ENCODE measurements at places on chromosomes 5 and 9. TPM values are rescaled to one million over a fixed set of nuclear protein-coding genes. Genes with fewer than 3 reads are reported as not detected.
A peak's percentile ranks its signal among the peaks of the same experiment; 100 is the strongest.

DNA sequence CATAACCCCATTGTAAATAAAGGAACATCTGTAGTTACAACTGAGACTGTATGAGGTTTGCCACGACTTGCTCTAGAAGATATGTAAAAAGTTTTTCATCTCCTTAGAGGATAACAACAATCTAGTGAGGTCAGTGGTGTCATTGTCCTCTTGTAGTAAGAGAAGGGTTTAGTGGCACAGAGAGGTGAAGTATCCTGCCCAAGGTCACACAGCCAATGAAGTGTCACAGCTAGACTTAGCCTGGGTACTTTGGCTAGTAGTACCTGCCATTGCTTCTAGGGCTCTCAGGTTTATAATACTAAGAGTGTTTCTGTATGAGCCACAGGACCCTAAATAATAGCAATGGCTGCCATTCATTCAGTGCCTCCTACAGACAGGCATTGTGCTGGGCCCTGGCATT is 13.8 kb downstream of the CCDC180 start:
- no peaks in the 10 kb centered on the region for H3K27me3 ChIP-seq
- H3K27ac ChIP-seq, result no peak overlapping the region
- no peaks in the 10 kb centered on the region for H3K4me1 ChIP-seq
- DNase-seq, result no peak
- H3K4me3 ChIP-seq, result no peak overlapping the region

GRCh38 chr5:137481596-137481995 is 17.5 kb downstream of the SPOCK1 start:
- H3K4me1 ChIP-seq, result no peaks in the 10 kb centered on the region
- DNase-seq, result no peak
- no peak overlapping the region for H3K4me3 ChIP-seq

WNT8A gene
- not detected for total RNA-seq

DNA sequence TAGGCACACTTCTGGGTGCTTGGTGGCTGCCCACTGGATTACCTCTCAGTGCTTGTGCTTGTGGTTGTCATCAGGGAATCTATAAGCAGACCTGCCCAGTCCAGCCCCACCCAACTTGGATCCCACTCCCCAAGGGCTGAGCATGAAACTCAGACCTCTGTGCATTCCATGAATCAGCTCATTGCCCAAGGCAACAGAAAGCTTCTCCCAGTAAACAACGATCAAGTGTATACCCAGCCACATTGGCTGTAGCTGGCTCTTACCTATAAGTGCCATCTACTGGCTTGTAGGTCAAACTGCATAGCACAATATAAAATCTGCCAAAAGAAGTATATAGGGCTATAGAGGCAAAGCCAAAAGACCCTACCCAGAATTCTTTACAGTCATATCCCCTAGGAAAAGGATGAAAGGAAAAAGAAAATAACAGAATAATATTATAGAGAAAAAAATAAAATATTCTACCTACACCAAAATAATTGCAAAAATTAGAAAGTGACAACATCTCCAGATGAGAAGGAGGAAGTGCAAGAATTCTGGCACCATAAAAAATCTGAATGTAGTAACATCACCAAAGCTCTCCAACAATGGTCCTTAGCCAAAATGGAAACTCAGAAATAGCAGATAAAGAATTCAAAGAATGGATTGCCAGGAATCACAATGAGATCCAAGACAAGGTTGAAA is 321.0 kb upstream of the TRPC7 start:
- H3K27me3 ChIP-seq, result peaks cover 11% of the 10 kb centered on the region
- H3K27ac ChIP-seq, result no peak overlapping the region
- DNase-seq, result no peak
- no peaks in the 10 kb centered on the region for H3K4me1 ChIP-seq

GRCh38 chr9:16625811-16626210 is 244.7 kb downstream of the BNC2 start:
- no peaks in the 10 kb centered on the region for H3K36me3 ChIP-seq
- no peak for DNase-seq
- H3K4me1 ChIP-seq, result peaks cover 75% of the 10 kb centered on the region
- H3K27me3 ChIP-seq, result no peaks in the 10 kb centered on the region
- peak overlapping the region; percentile 37 for H3K4me3 ChIP-seq

ARL14EPL gene
- total RNA-seq, result not detected

DNA sequence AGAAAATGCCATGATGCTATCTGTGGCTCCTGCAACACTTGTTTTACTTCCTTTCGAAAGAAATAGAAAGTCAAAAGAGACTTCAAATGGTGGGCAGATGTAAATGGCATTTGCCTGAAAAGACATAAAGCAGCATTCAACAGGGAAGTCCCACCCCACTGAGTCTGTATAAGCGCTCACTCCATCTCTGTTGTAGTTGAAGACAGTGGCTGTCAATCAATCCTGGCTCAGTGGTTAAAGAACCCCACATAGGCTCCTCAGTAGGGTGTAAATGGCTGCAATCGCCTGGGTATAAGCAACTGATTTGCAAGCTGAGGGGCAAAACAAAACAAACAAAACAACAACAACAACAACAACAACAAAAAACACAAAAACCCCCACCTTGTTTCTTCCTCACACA is 158.7 kb downstream of the EFNA5 start:
- H3K4me3 ChIP-seq, result no peak overlapping the region
- H3K27me3 ChIP-seq, result no peaks in the 10 kb centered on the region
- no peak for DNase-seq

DNA sequence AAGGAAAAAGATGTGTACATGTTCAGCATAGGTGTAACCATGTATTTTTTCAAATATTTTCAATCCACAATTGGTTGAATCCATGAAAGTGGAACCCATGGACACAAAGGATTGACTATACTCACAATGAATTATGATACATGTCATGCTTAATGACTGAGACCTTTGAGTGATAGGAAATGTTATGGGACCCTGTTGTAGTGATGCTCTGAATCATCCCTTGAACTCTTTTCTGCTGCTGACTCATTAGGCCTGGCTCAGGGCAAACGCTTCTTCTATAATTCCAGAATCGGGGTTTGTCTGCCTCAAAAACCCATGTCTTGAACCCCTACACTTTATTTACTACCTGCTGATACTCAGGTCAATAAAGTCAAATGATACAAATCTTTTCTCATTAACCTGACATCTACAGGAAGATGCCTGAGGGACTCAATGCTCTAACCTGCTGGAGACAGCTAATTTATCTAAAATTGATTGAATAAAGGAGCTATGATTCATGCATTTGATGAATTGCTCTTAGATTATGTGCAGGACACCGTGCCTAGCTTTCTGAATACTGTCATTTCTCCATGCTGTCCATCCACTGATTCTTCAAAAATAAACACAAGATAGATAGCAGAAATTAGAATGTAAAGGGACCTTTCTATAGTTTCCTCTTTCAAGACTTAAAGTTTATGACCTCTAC is 260.1 kb downstream of the PRELID2 start:
- no peak for DNase-seq
- no peaks in the 10 kb centered on the region for H3K27me3 ChIP-seq

GARIN3 gene
- total RNA-seq, result not detected

GRCh38 chr5:115337882-115338281 is 41.4 kb upstream of the CCDC112 start:
- H3K36me3 ChIP-seq, result no peaks in the 10 kb centered on the region
- no peak overlapping the region for H3K4me3 ChIP-seq
- H3K4me1 ChIP-seq, result peaks cover 6% of the 10 kb centered on the region

SOHLH1 gene
- total RNA-seq, result not detected

DNA sequence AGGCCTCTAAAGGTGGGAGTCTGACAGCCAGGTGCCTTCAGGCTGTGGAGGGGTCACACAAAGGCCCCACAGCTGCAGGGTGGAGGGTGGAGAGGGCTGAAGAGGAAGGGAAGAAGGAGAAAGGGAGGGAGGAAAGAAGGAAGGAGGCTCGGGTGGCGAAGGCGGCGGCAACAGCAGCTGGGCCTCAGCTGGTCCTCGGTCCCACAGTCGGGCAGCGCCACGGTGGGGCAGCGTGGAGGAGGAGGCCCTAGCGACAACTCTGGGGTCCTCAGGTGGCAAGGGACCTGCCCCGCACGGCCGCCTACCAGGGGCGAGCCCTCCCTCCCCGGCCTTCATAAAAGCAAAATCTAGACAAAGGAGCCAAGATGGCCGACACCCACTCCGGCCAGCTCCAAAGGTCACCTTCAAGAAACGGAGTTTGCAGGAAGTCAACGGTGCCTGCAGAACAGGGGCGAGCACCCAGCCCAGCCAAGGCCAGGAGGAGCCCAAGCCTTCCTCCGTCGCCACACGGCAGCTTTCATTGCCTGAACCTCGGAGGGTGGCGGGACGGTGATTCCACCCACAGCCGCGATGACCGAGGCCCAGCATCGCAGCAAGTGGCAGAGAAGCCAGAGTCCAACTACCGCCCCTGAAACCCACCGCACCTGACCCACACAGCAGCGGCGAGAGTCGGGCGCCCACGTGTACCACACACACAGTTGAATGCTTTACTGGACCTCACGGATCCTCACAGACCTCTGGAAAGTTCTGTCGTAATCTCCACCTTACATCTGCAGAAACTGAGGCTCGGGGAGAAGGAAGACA is 98.7 kb downstream of the VAV2 start:
- no peak for DNase-seq
- H3K4me1 ChIP-seq, result peaks cover 43% of the 10 kb centered on the region
- no peak overlapping the region for H3K4me3 ChIP-seq
- H3K27ac ChIP-seq, result no peak overlapping the region
- no peaks in the 10 kb centered on the region for H3K27me3 ChIP-seq

GRCh38 chr5:64767959-64768357 is 533 bp downstream of the SREK1IP1 start:
- H3K27me3 ChIP-seq, result no peaks in the 10 kb centered on the region
- peaks cover 34% of the 10 kb centered on the region for H3K4me1 ChIP-seq
- H3K27ac ChIP-seq, result peak overlapping the region; percentile 98
- H3K4me3 ChIP-seq, result peak overlapping the region; percentile 94

Measured in osteocyte (in vitro differentiated cells).